ENCODE measurements at places on chromosomes 1 and 21. TPM values are rescaled to one million over a fixed set of nuclear protein-coding genes. Genes with fewer than 3 reads are reported as not detected.
A peak's percentile ranks its signal among the peaks of the same experiment; 100 is the strongest.

The GPATCH2 gene
- total RNA-seq = 19.7 TPM

GRCh38 chr1:186843226-186843625 is 14.5 kb downstream of the PLA2G4A start:
- no peaks in the 10 kb centered on the region for H3K27me3 ChIP-seq
- no peaks in the 10 kb centered on the region for H3K36me3 ChIP-seq
- no peak overlapping the region for H3K27ac ChIP-seq
- H3K4me3 ChIP-seq = no peak overlapping the region
- peaks cover 18% of the 10 kb centered on the region for H3K4me1 ChIP-seq

DNA sequence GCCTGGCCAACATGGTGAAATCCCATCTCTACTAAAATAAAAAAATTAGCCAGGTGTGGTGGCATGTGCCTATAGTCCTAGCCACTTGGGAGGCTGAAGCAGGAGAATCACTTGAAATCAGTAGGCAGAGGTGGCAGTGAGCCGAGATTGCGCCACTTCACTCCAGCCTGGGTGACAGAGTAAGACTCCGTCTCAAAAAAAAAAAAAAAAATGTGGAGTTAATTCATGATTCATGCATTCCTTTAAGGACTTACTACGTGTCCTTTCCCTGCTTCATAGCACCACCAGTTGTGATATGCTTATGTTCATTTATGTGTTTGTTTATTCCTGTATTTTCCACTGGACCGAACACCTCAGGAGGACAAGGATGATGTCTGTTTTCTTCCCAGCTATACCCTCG is 12.7 kb upstream of the PRELP start:
- H3K27ac ChIP-seq = peak overlapping the region; percentile 80
- H3K4me1 ChIP-seq = peaks cover 31% of the 10 kb centered on the region
- no peak for DNase-seq
- H3K36me3 ChIP-seq = no peaks in the 10 kb centered on the region
- no peaks in the 10 kb centered on the region for H3K27me3 ChIP-seq

DNA sequence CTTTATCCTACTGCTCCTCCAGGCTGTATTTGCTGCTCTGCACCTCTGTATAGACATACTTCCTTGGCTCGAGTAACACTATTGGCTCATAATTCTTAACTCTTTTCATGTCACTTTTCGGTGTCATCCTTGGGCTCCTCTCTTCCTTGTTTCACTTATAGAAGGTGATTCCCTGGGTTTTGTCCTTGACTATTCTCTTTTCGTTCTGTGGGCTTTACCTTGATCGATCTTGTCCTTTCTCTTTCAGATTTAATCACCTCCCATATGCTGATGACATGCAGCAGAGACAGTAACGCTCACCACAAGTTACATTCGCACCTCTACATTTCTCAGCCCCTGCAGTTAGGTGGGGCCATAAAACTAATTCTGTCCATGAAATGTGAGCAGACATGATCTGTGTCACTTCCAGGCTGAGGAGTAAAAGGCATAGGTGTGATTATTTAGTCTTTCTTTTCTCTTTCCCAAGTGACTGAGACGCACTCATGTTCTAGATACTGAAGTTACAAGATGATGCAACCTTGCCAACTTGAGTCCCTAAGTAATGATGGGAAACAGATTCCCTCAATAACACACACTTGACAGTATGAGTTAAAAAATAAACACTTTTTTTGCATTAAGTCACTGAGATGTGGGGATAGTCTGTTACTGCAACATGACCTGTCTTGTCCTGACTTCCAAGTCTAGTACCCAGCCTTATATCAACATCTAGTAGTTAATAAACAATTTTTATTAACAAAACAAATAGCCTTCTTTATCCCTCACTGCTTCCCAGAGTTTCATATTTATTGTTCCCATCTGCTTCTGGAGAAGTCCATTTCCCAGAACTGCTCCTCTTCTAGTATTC is 49.9 kb upstream of the HAO2 start:
- H3K36me3 ChIP-seq = no peaks in the 10 kb centered on the region
- H3K4me3 ChIP-seq = no peak overlapping the region
- H3K27ac ChIP-seq = no peak overlapping the region
- no peaks in the 10 kb centered on the region for H3K4me1 ChIP-seq
- H3K27me3 ChIP-seq = no peaks in the 10 kb centered on the region

- H3K4me3 ChIP-seq = no peak overlapping the region
- DNase-seq = no peak
- H3K27ac ChIP-seq = no peak overlapping the region
- H3K4me1 ChIP-seq = peaks cover 89% of the 10 kb centered on the region
Observed at GRCh38 chr1:61121631-61122030, 39.3 kb downstream of the NFIA start.

DNA sequence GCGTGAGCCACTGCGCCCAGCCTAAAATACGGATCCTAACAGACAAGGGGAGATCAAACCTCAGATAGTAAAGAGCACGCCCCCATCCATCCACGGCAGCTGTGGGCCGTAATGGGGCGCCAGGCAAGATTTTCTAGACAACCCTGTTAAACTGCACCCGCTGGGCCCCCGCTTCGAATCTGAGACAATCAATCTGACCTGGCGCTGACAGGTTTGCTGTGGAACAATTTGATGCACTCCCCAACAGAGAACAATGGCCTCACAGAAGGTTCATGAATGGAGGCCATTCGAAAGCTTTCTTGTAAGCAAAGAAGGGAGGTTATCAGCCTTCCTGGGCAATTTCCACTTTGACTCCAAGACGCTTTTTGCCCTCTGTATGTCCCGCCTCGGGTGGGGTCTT is 30.5 kb downstream of the CLSTN1 start:
- no peak overlapping the region for H3K4me3 ChIP-seq
- DNase-seq = no peak
- no peak overlapping the region for H3K27ac ChIP-seq
- H3K36me3 ChIP-seq = no peaks in the 10 kb centered on the region

Data from stomach (tissue), 19 donors.